Suppressor macrophage treated with lipopolysaccharide for 1 hour (primary cell): ENCODE measurements at places on chromosomes 5 and 9.

DNA sequence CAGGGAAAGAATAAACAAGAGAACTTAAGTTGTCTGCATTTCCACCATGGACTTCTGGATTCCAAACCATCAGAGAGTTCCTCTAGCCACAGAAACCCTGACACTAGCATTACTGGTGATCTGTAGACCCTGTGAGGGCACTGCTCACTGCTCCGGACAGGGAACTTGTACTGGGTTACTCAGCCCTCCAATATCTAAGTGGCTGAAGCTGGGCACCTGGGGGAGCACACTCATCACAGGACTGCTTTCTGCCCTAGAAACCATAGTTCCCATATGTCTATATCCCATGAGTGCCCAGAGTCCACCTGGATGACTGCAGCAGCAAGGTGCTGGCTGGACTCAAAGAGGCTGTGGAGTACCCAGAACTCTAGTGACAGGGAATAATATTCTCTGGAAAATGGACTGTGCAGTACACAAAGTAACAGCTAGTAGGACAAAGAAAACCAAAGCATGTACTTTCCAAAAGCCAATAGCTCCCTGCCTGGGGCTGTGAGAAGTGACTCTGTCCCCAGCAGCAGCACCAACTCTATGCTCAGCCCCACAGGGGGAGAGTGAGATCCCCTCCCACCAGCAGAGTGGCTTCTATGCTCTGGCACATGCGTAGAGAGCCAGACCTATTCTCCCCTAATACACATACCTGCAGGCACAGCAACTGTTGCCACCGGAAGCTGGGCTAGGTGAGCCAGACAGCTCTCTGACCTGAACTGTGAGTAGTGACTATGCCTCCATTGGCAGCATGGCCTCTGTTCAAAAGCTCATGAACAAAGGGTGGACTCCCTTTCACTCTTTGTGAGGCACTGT, 472.9 kb upstream of the FTMT start:
- no peak for DNase-seq

DNA sequence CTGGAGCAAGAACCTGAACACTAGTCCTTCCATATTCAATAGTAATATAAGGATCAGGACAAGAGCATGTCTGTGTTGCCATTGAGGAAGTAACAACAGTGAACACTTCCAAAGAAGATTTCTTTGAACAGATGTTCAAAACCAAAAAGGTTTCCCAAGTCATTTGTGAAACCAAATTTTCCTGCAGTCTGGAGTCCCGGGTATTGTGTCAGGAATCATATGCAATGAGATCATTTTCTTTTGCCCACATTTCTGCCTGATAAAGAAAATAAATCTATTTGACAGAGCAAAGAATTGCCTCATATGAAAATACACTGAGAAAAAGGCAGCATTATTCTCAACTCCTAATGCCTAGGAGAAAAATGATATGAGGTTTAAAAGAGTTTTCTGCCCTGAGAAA, 151.7 kb downstream of the SNX18 start:
- peak; percentile 57 for DNase-seq

DNA sequence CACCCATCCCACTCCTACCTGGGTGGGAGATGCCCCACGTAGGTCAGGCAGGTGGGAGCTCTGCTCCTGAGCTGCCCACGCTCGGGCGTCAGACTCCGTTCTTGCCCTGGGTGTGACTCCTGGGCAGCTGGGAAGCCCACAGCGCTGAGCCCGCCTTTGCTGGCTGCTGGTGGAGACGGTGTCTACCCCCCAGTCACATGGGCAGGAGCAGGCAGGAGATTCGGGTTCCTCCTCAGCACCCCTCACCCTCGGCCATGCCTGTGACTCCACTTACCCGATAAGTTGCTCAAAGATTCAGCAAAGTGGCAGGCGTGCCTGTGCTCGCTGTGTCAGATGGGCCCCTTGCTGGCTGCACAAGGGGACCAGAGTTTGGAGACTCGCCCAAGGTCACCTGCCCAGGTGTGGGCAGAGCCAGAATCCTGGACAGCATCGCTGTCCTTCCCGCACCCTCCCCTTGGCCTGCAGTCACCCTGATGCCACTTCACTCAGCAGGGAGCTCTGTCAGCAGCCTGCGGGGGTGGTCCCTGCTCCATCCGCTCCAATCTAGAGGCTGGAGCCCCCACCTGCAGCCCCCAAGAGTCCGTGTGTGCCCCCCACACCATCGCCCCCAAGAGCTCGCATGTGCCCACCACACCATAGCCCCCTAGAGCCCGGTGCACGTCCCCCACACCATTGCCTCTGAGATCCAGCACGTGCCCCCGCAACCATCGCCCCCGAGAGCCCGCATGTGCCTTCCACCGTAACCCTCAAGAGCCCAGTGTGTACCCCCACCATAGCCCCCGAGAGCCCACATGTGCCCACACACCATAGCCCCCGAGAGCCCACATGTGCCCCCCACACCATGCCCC, 4.2 kb downstream of the LCN1 start:
- no peak for DNase-seq

GRCh38 chr9:76680716-76681425, 83.4 kb upstream of the PCA3 start:
- DNase-seq: peak; percentile 6

- no peak for DNase-seq
Measured at GRCh38 chr5:62486672-62487071, 74.1 kb downstream of the IPO11 start.

DNA sequence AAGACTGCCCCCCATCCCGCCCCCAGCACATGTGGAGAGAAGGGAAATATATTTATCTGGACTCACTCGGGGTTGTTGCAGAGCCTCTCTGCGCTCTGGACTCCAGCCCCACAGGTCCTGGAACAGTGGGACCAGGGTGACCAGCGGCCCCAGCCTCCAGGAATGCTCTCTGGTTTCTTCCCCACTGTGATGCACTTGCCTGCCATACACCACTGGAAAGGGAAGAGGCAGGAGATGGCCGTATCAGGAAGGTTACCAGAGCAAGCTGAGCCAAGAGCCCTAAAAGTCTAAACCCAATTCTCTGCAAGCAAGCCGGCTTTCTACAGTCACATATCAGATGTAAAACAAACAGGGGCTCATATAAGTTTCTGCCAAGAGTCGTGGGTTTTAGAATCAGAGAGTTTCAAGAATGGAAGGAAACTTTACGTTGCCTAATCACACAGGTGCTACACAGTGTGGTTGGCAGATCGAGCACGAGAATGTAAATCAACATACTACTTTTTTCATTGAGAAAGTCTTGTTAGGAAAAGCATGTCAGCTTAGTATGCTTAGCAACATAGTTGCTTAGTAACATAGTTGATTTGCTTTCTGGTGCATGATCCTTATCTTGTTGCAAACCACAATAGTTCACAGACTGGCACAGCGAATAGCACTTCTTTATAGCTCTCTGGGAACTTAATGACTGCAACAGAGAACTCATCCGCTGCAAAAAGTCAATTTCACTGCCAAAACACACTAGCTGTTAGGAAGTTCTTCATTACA, 201.2 kb downstream of the TARS1 start:
- DNase-seq: no peak

GRCh38 chr5:154762261-154762660, 7.1 kb downstream of the LARP1 start:
- no peak for DNase-seq

DNA sequence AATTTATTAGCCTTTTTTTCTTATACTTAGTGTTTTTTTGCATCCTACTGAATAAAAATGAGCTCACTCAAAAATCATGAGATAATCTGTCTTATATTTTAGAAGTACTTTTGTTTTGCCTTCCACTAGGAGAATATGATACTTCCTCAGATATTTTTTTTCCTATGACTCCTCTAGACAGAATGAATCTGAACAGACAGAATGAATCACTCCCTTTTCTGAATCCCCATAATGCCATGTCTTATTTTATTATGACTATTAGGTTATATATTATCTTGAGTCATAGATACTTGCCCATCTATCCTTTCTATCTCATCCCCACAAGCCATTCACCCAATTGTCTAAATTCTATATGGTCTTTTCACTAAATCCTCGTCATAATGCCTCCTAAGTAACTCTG, 134.6 kb downstream of the BRINP1 start:
- no peak for DNase-seq

- DNase-seq: peak; percentile 97
Measured at GRCh38 chr5:115460472-115460871, 84.1 kb downstream of the FEM1C start.

GRCh38 chr5:78837836-78838235, 147.3 kb downstream of the ARSB start:
- no peak for DNase-seq

DNA sequence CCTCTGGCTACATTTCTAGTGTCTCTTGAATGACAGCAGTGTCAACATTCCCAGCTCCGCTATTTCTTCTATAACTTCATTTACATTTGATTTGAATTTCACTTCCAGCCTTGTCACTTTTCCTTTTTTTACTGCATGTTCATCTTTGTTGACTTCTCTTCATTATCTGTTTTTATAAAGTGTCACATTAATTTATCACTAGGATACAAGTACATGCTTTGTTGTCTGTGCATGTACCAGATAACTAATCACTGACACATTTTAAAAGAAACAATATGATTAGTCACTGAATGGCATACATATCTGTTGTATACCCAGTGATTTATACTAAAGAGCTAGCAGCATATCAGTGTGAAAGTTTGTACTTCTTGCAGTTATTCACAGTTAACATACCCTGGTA, 29.1 kb downstream of the ARSK start:
- DNase-seq: no peak

GRCh38 chr5:78628270-78628992, 20.1 kb downstream of the LHFPL2 start:
- DNase-seq: no peak

GRCh38 chr9:76624391-76625048, 139.7 kb upstream of the PCA3 start:
- DNase-seq: no peak

DNA sequence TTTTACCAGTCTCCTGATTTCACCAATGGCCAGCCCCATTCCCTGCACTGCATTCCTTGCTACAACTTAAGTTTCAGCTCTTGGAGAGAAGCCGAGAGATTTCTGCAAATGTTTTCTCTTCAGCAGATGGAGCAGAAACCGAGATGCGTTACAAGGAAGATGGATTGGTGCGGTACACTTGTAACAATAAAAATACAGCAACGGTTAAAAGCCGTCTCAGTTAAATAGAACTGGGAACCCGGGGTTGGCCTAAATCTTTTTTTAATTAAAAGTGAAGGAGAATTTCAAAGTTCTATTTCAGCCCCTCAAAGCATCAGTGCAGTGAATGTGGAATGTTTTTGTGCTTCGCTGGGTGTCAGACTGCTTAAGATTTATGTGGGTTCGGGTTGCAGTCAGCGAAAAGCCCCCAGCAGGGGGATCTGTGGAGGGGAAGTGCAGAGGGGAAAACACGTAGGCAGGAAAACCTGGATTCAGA, 19.8 kb downstream of the BRINP1 start:
- DNase-seq: no peak

DNA sequence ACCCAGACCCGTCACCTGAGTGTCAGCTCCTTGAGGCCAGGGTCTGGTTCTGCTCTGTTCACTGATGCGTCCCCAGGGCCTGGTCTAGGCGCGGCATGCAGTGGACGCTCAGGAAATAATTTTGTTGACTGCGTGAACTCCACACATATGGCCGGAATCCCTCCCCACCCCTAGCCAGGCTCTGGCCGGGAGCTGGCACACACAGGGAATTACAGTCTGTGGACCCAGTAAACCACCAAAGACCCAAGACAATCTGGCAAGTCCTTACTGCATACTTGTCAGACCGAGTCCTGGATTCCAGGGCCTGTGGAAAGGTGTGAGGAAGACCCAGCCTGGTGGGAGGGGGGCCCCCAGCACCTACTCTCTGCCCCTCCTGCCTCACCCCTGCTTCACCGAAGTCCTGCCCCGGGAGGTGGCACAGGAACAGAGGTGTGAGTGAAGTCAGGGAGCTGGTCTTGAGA, 113.0 kb upstream of the IER5L start:
- no peak for DNase-seq

- DNase-seq: no peak
Measured at GRCh38 chr9:75616841-75617566, 273.5 kb upstream of the PCSK5 start.

DNA sequence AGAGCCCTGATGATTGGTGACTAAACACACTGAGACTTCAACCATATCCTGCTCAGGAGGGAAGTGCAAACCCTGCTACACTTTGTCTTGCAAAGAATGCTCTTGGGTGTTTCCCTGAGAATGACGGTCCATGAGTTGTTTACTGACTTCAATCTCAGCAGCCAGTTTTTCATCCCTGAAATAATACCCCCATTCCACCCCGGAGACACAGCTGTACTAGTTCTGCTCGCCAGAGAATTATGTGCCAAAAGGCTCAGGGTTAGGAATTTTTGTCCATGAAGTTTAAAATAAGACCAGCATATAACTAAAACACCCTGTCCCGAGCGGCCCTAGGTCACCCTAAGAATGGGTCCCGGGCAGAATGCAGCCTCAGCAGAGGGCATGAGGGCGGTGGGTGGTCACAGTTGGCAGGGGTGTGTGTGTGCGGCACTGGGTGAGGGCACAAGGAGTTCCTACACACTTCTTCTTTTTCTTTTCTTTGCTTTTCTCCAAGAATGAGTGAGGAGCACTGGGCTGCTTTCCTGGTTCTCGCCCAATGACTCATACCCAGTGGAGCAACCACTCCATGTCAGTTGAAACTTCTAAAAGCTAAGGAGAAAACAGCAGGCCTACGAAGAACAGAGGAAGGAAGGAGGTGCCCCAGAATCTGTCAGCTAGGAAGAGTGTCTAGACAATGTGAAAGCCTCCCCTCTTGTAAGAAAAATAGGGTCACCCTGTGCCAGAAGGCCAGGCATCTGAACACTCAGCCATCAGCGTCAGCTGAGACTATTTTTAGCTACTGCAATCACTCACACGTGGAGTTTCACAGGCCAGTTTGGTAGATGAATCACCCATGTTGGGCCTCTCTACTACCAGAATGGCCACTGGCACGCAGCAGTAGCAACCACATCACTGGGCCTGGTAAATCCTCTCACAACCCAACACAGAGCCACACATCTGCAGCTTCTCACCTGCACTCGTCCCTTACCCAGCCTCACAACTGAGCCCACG, 105.9 kb downstream of the DPYSL3 start:
- DNase-seq: peak; percentile 93

DNA sequence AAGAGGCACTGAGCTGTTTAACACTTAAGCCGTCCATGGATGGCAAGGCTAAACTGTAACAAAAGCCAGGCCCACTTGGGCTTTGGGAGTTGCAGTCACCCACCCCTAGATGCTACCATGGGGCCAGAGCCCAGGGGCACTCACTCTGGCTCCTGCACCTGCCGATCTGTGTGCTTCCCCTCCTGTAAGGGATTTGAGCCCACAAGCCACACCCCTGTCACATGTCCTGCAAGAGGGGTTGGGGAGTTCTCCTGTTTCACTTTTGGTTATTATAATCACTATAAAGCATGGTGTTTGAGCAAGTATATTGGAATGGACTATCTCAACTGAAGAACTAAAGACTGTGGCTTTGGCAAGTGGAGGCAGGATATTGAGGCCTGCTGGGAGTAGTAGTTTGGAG, 14.0 kb upstream of the GPR151 start:
- DNase-seq: no peak

DNA sequence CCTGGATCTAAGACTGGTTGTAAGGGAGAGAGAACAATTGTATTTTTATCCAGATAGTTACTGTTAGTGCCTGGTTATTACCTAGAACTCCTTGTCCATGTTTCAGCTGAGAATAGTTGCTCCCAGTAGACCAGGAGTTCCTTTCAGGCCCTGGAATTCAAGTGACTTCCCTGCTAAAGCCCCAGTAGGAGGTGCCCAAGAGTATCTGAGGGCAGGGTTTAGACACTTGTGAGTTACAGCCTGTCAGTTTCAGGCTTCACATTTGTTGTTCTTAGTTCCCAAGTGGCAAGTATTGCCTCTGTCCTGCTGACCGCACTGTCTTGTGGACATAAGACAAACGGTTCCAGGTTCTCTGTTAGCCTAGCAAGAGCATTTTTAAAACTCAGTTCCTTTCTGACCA, 743.9 kb upstream of the SEMA6A start:
- DNase-seq: no peak

GRCh38 chr5:155389498-155389897, 375.9 kb downstream of the KIF4B start:
- DNase-seq: no peak
